ENCODE measurements at places on chromosomes 6 and 20.

DNA sequence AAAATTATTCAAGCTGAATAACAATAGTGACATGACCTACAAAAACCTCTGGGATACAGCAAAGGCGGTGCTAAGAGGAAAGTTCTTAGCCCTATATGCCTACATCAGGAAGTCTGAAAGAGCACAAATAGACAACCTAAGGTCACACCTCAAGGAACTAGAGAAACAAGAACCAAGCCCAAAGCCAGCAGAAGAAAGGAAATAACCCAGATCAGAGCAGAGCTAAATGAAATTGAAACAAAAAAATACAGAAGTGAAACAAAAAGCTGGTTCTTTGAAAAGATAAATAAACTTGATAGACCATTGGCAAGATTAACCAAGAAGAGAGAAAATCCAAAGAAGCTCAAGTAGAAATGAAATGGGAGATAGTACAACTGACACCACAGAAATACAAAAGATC is 47.6 kb upstream of the NOTCH4 start:
- DNase-seq: no peak

GRCh38 chr6:118860880-118861279 is 33.1 kb upstream of the ASF1A start:
- no peak for DNase-seq

DNA sequence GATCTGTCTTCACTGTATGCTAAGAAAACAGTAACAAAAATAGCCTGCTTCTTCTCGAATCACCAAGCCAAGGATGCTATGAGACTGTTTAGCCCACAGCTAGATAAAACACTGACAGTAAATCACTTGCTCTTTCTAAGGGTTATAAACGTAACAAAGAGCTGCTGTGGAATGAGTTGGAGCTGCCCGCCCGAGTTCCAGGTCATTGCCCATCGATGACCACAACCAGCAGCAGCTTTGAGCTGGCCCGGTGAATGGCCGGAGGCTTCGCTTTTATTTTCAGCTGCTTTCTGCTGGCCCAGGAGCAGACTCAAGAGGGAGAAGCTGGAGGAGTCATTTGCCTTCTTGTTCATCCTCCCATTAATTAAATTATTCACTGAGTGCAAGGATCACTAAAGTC is 82.2 kb upstream of the CDH4 start:
- no peak for DNase-seq

DNA sequence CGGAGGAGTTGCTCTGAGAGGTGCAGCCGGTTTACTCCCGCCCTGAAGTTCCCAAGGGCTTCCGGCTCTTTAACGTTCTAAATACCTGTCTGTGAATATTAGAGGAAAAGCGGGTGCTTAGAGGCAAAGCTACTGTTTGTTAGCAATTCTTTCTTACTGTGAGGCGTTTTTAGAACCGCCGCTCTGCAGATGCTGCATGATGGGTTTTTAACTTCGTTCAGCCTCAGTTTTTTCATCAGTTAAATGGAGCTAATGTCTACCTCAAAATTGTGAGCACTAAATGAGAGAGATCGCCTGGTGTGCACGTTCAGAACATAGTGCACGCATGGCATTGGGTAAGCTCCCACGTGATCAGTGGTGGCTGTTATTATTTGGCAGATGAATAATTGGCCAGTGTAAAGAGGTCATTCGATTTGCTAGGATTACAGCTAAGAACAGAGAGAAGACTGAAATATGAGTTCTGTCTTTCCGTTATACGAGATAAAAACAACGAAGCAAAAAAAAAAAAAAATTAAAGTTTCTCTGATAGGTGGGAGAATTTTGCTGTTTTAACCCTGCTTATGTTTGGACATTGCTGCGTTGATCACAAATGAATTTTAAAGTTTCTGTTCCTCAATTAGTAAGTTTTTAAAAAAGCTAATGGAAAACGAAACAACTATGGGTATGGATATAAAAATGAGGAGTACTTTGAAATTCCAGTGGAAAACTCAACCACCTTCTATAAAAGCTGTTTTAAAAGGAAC is 660 bp upstream of the TFB1M start:
- DNase-seq: no peak

GRCh38 chr20:37235065-37235464 is 26.5 kb downstream of the GHRH start:
- no peak for DNase-seq

DNA sequence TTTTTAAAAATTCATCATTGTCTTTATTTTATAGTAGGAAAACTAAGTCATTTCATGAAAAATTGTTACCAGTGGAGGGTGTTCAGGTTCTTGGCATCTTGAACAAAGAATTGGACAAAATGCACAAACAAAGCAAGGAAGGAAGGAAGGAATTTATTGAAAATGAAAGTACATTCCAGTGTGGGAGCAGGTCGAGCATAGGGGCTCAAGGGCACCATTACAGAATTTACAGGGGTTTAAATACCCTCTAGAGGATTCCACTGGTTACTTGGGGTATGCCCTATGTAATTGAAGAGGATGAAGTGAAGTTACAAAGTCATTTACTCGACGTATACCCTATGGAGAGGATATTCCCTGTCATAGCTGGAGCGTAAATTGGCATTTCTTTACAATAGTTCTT is 37.4 kb upstream of the HDAC2 start:
- no peak for DNase-seq

All from H1 (cell line).